Activated T-cell treated with anti-CD3 and anti-CD28 coated beads, Interleukin-2, amount 50 U/mL, for 4 hours (primary cell): ENCODE measurements at places on chromosomes 6 and 20. TPM values are rescaled to one million over a fixed set of nuclear protein-coding genes. Genes with fewer than 3 reads are reported as not detected.

F13A1 gene
- total RNA-seq = 0.14 TPM

TOMM34 gene
- 70.8 TPM for total RNA-seq

CDH22 gene
- not detected for total RNA-seq

PPP1R3G gene
- total RNA-seq = not detected

EPB41L2 gene
- 11.7 TPM for total RNA-seq

ANKRD66 gene
- total RNA-seq = not detected

ENPP1 gene
- 0.52 TPM for total RNA-seq

LCA5 gene
- total RNA-seq = 0.21 TPM

LPA gene
- total RNA-seq = not detected

XKR7 gene
- not detected for total RNA-seq

SUMO4 gene
- 2.6 TPM for total RNA-seq

SERPINB1 gene
- total RNA-seq = 16.7 TPM

DNA sequence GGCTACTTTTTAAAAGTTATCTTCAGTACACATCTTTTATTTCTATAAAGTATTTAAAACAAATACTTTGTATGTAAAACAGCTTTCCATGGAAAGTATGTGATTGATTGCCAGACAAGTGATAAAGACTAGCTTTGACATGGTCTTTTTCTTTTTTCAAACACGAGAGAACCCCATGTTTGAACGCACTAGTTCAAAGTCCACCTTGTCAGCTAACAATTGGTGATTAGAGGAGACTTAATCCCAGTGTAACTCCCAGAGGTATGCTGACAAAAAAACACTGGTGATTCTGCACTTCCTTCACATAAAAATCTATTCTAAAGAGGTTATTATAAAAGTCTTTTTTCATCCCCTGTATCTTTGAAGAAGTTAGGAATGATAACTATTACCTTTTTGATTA, 438.1 kb downstream of the GJA1 start:
- DNase-seq = no peak

DNA sequence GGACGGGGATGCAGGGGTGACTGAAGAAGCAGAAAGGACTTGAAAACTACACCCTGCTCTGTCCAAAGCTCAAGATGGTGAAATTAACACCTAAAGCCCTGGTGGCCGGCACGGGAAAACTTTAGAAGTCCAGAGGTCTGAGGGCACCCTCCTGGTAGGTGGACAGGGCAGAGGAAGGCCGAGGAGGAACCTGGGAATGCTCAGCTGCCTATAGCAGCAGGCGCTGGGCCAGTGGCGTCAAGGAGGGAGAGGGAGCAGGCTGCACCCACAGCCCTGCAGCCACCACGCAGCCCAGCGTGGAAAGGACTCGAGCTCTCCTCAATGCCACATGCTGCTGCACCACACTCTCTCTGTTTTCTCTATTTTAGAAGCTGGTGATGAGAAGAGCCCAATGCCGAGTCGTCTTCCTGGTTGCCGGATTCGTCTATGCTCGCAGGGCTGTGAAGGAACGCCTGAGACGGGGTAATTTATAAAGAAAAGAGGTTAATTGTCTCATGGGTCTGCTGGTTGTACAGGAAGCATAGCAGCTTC, 248.3 kb upstream of the AFDN start:
- DNase-seq = no peak

- no peak for DNase-seq
Observed at GRCh38 chr6:8030920-8031319, 33.3 kb downstream of the BLOC1S5 start.

DNA sequence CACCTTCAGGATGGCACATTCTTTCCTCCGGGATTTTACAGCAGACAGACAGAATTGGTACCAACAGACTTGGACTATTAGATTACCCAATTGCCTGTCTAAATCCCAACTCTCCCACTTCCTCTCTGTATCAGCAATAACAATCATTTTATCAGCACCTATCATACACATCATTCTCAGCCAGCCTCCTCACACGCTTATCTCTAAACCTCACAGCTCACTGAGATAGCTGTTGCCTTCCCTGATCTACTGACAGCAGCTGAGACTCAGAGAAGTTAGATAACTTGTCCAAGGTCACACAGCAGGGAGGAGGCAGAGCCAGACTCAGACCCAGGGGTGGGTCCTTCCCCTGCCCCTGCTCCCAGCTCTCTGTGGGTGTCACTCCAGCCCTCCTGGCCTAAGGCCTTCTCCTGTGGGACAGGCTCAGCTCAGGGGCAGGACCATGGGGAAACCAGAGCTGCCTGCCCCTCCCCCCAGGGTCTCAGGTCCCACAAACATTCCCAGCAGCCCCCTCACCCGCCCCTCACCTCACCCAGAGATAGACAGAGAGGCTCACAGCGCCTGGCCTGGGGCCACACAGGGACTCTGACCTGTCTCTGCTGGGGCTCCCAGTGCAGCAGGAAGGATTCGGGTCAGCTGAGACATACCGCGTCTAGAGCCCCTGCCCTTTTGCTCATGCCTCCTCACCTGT, 92.8 kb downstream of the GRM4 start:
- no peak for DNase-seq

DNA sequence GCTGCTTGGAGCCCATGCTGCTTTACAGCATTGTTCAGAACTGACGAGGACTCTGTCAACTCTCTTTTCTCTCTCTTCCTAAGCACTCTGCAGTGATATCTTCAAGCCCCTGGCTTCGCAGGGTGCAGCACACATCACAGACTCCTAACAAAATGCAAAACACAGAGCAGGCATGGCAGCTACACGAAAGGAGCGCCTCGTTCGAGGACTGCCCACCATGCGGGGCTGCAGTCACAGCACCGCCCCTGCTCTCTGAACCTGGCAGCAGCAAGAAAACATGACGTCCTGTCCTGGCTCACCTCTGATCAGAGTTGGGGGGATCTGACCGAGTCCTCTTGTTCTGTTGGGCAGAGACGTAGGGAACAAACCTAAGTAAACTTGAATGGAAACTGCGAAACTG, 281.7 kb downstream of the CDH26 start:
- no peak for DNase-seq

DNA sequence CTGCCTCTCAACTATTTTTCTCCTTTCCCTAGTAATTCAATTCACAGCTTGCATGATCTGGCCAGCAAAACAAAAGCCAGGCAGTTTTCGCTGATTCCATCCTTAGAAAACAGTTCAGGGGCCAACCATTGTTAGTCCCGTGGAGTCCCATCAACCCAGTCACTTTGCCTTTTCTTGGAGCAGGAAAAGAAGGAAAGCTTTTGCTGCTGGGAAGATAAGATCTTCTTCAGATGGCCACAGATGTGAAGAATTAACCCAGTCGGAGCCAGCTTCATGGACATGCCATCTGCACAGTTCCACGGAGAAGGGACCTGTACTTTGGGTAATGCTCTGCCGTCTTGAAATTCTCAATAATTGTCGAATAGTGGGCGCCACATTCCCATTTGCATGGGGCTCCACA, 76.9 kb upstream of the TSHZ2 start:
- no peak for DNase-seq

GRCh38 chr6:36032261-36032660, 4.7 kb downstream of the MAPK14 start:
- no peak for DNase-seq

GRCh38 chr6:114785235-114786127, 442.7 kb upstream of the HS3ST5 start:
- no peak for DNase-seq

DNA sequence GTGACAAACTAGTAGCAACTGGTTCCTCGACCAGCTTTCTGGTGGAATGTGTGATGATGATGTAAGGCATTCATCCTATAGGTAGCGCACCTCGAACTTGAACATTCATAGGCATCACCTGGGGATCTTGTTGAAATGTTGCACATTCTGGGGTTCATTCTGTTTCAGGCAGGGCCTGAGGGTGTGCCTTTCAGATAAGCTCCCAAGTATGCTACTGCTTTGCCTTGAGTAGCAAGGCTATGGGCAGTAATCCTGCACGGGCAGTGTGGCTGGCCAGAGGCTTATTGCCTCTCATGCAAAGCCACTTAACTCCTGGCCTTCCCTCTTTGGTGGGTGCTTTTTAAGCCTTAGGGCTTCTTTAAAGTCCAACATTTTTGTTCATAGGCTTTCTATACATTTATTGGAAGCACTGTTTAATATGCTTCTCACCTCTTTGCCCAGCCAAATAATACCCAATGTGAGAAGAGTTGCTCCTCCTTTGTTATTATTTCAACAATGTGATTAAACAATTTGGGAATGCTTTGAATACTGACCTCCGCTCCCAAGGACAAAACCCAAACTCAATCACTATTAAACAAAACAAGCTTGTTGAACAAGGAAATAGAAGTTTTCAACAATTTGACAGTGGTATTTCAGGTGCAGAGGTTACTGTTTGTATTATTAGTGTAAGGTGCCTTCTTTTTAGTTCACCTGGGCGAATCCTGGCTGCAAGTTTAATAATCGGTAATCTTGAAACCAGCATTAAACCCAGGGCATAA, 57.5 kb downstream of the JARID2 start:
- DNase-seq = no peak

DNA sequence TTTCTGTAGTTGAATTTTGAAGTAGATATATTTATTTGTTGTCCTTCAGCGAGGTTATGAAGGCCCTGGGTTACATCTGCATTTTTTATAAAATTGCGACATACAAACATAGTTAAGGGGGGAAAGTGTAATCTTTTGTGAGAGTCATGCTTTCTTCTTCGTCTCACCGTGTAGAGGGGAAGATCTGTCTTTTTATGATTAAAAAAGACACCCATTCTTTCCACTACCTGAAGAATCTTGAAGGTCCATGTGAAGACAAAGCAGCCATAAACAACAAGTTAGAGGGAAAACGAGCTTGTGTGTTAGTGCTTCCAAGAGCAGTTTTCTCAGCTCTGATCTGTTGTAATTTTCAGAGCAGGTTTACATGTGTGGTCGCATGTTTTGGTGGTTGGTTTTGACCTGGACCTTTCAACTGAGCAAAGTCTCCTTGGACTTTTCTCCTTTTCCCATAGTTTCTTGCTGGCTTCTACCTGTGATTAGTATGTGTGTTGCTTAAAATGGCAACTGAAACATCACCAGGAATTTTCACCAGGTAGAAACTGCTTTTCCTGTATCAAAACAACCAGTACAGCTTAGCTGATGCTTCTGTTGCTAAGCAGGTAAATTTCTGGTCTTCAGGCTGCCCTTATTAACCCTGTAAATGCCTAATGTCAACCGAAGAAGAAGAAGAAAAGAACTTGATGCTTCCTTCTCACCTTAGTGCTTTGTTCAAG, 37.3 kb downstream of the RREB1 start:
- no peak for DNase-seq

DNA sequence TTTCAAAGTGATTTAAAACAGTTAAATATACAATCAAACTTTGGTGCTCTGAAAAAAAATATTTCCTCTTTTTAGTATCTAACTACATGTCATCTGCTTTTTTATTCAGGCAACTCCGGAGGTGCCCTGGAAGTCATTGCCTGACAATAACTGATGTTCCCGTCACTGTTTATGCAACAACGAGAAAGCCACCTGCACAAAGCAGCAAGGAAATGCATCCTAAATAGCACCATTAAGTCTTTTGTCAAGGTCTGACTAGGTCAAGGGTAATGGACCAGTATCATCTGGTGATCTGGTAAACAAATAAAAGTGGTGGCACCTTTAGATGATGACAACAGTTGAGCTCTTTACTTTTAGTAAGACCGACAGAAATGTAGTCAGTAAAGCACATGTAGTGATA, 13.2 kb downstream of the FAM229B start:
- no peak for DNase-seq

DNA sequence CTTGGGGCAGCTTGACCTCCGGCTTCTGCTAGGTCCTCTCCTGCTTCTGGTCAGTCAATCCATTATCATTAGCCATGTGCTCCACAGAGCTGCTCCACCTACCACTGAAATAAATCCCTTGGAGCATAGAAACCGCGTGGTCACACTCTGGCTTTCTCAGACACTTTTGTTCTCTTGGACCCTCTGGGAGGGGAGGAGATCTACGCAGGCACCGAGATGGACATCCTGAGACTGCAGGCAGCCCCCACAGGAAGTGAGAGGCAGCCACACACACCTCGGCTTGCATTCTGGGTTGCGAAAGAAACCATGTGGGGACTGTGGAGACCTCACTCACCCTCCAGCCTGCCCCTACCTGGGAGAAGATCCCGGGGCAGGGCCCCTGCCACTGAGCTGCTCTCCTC, 79.5 kb downstream of the FYN start:
- no peak for DNase-seq

GRCh38 chr6:20680697-20681165, 146.5 kb downstream of the CDKAL1 start:
- DNase-seq = no peak

DNA sequence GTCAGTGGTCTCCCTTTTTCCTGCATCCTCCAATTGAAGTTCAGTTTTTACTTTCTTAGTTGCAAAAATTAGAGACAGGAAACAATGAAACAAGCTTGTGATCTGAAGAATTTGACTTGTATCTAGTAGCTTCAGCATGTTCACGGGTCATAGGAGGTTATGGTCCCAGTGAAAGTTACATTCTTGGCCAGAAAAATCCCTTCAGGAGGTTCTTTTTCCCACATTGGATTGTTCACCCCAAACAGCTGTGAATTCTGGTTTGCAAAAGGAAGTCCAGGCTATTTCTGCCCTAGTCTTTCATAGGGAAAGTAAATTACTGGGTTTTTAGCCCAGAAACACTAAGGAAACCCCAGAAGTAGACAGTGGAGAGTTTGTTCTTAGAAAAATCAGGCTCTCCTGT, 8.1 kb downstream of the ANKS1A start:
- no peak for DNase-seq

- no peak for DNase-seq
Observed at GRCh38 chr20:45974896-45975565, 3.0 kb upstream of the ZNF335 start.

DNA sequence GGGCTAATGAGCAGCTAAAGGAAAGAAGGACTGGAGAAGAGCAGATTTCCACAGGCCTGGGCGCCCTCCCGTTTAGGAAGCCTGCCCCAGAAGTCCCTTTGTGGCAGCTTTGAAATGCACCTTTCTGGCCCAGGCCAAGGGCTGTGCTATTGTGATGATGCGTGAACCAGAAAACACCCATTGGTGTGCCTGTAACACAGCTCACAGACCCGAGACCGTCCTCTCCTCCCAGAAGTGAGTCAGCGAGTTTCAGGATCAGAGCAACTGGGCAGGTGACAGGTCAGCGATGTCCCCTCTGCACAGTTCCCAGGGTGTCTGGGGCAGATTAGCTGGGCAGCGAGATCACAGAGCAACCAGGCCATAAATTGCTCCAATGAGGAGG, 71.9 kb upstream of the SULF2 start:
- DNase-seq = no peak

- peak; percentile 33 for DNase-seq
Observed at GRCh38 chr6:35497571-35498421, 917 bp upstream of the TEAD3 start.

DNA sequence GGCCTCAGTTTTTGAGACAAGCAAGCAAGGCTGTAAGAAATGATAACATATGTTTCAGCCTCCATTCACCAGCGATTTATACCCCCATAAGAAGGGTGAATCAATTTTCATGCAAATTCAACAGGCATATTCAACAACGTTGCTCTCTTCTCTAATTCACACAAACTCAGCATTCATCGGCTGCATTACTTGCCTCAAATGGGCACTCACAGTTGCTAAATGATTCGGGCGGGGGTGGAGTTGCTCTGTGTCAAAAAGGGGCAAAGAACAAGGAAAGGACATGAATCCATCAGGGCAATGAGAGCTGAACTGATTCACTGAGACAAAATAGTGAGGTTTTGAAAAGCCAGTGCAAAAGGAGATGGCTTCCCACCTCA, 9.0 kb downstream of the MOXD1 start:
- no peak for DNase-seq

- no peak for DNase-seq
Observed at GRCh38 chr20:42083280-42083679, 465.1 kb upstream of the CHD6 start.
